ENCODE measurements at places on chromosomes 1 and 21. TPM values are rescaled to one million over a fixed set of nuclear protein-coding genes. Genes with fewer than 3 reads are reported as not detected.

DNA sequence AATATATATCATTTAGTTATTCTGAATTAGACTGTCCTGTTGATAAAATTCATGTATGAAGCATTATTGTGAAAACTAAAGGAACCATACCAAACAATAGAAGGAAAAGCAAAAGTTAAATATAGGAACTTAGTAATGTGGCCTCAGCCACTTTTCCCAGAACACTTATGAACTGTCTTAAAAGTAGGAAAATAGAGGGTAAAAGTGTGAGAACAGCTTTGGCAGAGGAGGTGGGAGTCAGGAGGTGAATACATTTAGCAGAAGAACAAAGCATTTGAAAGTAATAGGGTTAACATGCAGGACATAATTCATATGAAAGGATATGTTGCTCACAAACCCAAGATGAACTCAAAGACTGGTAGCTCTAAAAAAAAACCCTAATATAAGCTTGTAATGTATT, 121.9 kb downstream of the KCNT2 start:
- H3K4me3 ChIP-seq = no peak overlapping the region
- no peaks in the 10 kb centered on the region for H3K4me1 ChIP-seq
- no peak for DNase-seq
- H3K27me3 ChIP-seq = no peaks in the 10 kb centered on the region
- no peak overlapping the region for H3K27ac ChIP-seq

DNA sequence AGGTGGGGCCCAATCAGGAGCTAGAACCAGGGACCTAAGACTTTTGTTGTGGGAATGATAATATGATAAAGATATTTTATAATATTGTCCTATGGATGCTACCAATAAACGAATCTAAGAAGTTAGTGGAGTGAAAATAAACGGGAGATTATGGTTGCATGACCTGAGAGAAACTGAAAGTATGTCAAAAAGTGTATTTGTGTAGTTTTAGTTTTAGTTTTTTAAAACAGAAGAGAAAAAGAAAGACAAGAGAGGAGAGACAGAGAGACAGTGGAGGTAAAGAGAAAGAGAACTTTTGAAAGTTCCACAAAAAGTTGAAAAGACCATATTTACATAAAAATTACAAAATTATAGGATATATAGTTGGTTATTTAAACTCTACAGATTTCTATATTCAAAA, 64.1 kb upstream of the TMPRSS15 start:
- H3K36me3 ChIP-seq = peaks cover 11% of the 10 kb centered on the region
- H3K27ac ChIP-seq = no peak overlapping the region
- H3K4me3 ChIP-seq = no peak overlapping the region
- no peaks in the 10 kb centered on the region for H3K27me3 ChIP-seq
- H3K4me1 ChIP-seq = no peaks in the 10 kb centered on the region
- no peak for DNase-seq

- H3K27ac ChIP-seq = no peak overlapping the region
- DNase-seq = no peak
- peaks cover 3% of the 10 kb centered on the region for H3K4me1 ChIP-seq
- no peak overlapping the region for H3K4me3 ChIP-seq
- H3K27me3 ChIP-seq = no peaks in the 10 kb centered on the region
Observed at GRCh38 chr1:53511933-53512806, 53.0 kb downstream of the DMRTB1 start.

- no peak for DNase-seq
- H3K27me3 ChIP-seq = no peaks in the 10 kb centered on the region
- H3K27ac ChIP-seq = no peak overlapping the region
Observed at GRCh38 chr1:32142446-32143301, 34.8 kb downstream of the KPNA6 start.

DNA sequence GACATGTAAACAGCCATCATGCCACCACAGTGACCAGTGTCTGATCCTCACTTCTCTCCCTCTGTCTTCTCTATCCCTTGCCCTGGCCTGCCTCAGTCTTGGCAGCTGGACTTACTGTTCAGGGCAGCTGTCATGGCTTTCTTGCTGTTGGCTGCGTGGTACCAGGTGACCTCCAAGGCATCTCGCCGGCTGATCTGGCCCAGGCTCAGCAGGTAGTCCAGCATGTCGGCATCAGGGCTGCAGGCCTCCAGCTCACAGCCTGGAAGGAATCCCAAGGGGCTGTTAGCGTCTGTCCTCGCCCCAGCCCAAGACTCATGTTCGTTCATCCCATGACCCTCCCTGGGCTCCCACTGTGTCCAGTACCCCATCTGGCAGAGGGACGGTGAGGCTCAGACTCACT, 3.6 kb downstream of the FAM151A start:
- no peak for DNase-seq
- no peak overlapping the region for H3K4me3 ChIP-seq
- no peak overlapping the region for H3K27ac ChIP-seq
- no peaks in the 10 kb centered on the region for H3K4me1 ChIP-seq
- H3K27me3 ChIP-seq = no peaks in the 10 kb centered on the region
- no peaks in the 10 kb centered on the region for H3K36me3 ChIP-seq

- peak overlapping the region; percentile 89 for H3K4me3 ChIP-seq
- H3K27me3 ChIP-seq = no peaks in the 10 kb centered on the region
- peaks cover 32% of the 10 kb centered on the region for H3K4me1 ChIP-seq
Observed at GRCh38 chr1:52032785-52033131, 852 bp downstream of the KTI12 start.

- no peak overlapping the region for H3K27ac ChIP-seq
- H3K36me3 ChIP-seq = no peaks in the 10 kb centered on the region
Observed at GRCh38 chr21:29677326-29677725, 262.5 kb downstream of the GRIK1 start.

DNA sequence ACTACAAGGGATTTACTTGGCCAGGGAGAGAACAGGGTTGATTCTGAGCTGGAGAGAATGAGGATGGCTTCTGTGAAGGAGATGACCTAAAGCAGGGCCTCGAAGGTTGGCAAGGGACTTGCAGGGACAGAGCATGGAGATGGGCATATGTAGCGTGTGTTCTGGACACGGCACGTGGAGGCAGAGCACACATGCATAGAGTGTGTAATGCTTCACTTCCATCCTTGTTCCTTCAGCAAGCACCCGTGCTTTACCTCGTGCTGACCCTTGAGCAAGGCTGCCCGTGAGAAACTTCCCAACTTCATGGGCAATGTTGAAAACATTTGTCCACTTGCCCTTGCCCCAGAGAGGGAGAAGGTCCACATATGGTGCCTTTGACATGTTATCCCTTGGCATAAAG, 33.1 kb downstream of the NFIA start:
- H3K27me3 ChIP-seq = peaks cover 18% of the 10 kb centered on the region
- H3K36me3 ChIP-seq = peaks cover 6% of the 10 kb centered on the region
- H3K4me1 ChIP-seq = no peaks in the 10 kb centered on the region
- no peak overlapping the region for H3K27ac ChIP-seq

- H3K27me3 ChIP-seq = no peaks in the 10 kb centered on the region
- H3K4me1 ChIP-seq = peaks cover 6% of the 10 kb centered on the region
- no peaks in the 10 kb centered on the region for H3K36me3 ChIP-seq
- no peak overlapping the region for H3K27ac ChIP-seq
Observed at GRCh38 chr1:200345520-200345919, 64.3 kb downstream of the ZNF281 start.

DNA sequence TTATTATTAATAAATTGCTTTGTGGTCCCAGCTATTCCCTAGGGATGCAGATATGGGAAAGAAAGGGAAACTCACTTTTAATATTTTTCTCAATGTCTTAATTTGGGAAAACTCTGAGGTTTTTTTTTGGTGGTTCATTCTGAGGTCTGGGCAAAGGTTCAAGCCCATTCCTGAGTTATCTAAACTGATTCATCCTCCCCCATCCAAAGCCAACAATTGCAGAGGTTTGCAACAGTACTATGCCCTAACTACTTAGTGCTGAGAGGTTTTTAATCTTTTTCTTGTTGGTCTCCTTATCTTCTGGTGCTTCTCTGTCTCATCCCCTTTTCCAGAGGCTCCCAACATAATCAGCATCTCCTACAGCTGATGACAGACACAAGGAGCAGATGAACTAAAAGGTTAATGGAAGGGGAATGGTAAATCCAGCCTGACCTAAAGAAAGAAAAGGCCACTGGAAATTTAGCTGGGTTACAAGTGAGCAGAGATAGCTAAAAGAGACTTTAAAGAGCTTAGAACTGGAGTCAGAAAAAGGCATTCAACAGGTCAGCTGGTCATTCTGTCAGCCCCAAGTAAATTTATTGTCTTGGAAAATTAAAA, 390.4 kb downstream of the TGFB2 start:
- no peaks in the 10 kb centered on the region for H3K4me1 ChIP-seq
- no peaks in the 10 kb centered on the region for H3K27me3 ChIP-seq
- DNase-seq = no peak
- H3K27ac ChIP-seq = no peak overlapping the region
- no peaks in the 10 kb centered on the region for H3K36me3 ChIP-seq

- H3K4me1 ChIP-seq = peaks cover 33% of the 10 kb centered on the region
- H3K36me3 ChIP-seq = no peaks in the 10 kb centered on the region
- H3K27ac ChIP-seq = peak overlapping the region; percentile 36
- no peak for DNase-seq
- no peaks in the 10 kb centered on the region for H3K27me3 ChIP-seq
Observed at GRCh38 chr1:150386592-150386991, 22.6 kb downstream of the RPRD2 start.

DNA sequence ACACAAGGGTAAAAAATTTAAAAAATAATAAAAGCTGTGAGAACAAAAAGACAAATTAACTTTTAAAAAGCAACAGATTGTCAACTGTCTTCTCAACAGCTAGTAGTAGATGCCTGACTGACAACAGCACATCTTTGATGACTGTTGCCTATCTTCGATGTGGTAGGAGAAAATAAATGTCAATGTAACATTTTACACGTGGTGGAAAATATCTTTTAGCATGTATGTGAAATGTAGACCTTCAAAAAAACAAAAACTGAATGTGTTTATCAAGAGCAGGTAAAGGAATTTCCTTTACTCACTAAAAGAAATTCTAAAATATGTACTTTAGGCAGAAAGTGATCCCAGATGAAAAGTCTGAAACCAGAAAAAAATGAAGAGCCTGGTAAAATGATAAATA, 42.9 kb downstream of the CD53 start:
- peaks cover 11% of the 10 kb centered on the region for H3K27me3 ChIP-seq
- H3K4me3 ChIP-seq = no peak overlapping the region
- DNase-seq = no peak
- H3K27ac ChIP-seq = peak overlapping the region; percentile 62
- peaks cover 18% of the 10 kb centered on the region for H3K4me1 ChIP-seq
- H3K36me3 ChIP-seq = peaks cover 21% of the 10 kb centered on the region

- no peak overlapping the region for H3K4me3 ChIP-seq
- H3K4me1 ChIP-seq = no peaks in the 10 kb centered on the region
- no peak for DNase-seq
- H3K27me3 ChIP-seq = peaks cover 16% of the 10 kb centered on the region
- no peaks in the 10 kb centered on the region for H3K36me3 ChIP-seq
Observed at GRCh38 chr1:6419397-6419803, 319 bp downstream of the HES2 start.

DNA sequence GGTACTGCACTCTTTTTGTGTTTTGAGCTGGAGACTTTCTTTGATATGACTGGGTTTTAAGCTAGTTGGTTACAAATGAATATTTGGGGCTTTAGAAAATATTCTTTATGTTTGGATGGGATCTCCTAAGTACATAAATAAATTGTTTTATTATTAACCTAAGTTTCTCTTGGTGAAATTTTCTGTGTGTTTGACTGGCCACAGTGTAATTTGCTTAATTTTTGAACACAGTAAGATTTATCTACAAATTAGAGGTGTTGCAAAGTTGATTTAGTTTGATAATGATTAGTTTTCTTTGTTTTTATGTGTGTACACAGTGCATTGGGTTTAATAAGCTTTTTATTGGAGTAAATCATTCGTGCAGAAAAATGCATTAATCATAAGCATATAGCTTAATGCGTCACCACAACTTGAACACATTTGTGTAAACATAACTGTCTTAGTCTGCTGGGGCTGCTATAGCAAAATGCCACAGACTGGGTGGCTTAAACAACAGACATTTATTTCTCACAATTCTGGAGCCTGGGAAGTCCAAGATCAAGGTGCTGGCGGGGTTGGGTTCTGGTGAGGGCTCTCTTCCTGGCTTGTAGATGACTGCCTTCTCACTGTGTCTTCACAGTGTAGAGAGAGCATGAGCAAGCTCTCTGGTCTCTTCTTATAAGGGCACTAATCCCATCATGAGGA, 17.4 kb upstream of the SLC6A9 start:
- peaks cover 8% of the 10 kb centered on the region for H3K27me3 ChIP-seq
- H3K27ac ChIP-seq = no peak overlapping the region
- peaks cover 9% of the 10 kb centered on the region for H3K4me1 ChIP-seq
- H3K4me3 ChIP-seq = no peak overlapping the region
- no peaks in the 10 kb centered on the region for H3K36me3 ChIP-seq

DNA sequence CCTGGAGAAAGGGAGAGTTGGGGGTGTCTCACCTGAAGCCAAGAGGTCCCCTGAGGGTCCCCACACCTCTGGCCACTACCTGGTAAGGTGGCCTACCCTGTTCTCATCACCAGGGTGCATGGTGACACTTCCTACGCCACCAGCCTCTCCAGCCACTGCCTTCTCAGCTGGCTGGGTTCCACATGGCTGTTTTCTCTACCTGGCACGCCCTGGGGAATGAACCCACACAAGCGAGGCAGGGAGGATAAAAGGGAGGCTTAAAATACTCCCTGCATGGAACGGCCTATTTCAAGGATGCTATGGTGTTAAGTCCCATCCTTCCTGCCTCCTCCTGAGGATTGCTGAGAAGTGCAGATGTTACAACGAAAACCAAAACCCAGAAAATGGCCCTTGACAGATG, 84.7 kb downstream of the PIK3CD start:
- no peaks in the 10 kb centered on the region for H3K27me3 ChIP-seq
- DNase-seq = no peak
- peaks cover 11% of the 10 kb centered on the region for H3K4me1 ChIP-seq
- no peaks in the 10 kb centered on the region for H3K36me3 ChIP-seq
- no peak overlapping the region for H3K27ac ChIP-seq

DNA sequence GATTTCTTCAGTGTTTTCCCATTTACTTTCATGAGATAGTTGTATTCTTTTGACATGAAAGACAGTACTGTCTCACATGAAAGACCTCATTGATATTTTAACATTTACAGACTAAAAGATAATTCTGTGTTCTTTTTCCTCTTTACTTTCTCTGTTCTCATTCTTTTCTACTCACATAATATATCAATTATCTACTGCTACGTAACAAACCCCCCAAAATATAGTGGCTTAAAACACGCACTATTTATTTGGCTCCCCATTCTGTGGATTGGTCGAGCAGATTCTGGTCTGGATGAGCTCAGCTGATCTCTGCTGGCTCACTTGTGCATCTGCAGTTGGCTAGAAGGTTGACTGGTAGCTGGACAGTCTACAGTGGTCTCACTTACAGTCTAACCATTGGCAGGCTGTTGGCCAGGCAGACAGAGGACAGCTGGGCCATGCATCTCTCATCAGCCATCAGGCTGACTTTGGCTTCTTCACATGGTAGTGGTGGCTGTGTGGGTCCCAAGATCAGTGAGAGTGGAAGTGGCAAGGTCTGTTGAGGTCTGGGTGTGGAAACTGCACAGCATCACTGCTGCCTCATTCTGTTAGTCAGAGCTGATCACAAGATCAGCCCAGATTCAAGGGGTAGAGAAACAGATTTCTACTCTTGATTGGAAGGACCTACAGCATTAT, 63.2 kb downstream of the MPZL1 start:
- H3K27me3 ChIP-seq = peaks cover 10% of the 10 kb centered on the region
- H3K27ac ChIP-seq = no peak overlapping the region
- peaks cover 4% of the 10 kb centered on the region for H3K4me1 ChIP-seq
- no peak for DNase-seq
- H3K36me3 ChIP-seq = peaks cover 2% of the 10 kb centered on the region

The SIPA1L2 gene
- total RNA-seq = 2.4 TPM

The NBPF10 gene
- total RNA-seq = 2.8 TPM

The DIO1 gene
- not detected for total RNA-seq

The TFF2 gene
- not detected for total RNA-seq

The EFNA4 gene
- 1.7 TPM for total RNA-seq

The IQCC gene
- 1.7 TPM for total RNA-seq

The RGSL1 gene
- not detected for total RNA-seq

The S100A1 gene
- total RNA-seq = not detected

The FAM110D gene
- not detected for total RNA-seq

The OR2T11 gene
- not detected for total RNA-seq

All from natural killer cell treated with Interleukin-12 subunit alpha and Interleukin-12 subunit beta and Interleukin-15 and Interleukin-18, amount 100 ng/mL, for 72 hours (primary cell).